Retina (tissue), 1 donor: ENCODE measurements at places on chromosomes 12 and 14.

DNA sequence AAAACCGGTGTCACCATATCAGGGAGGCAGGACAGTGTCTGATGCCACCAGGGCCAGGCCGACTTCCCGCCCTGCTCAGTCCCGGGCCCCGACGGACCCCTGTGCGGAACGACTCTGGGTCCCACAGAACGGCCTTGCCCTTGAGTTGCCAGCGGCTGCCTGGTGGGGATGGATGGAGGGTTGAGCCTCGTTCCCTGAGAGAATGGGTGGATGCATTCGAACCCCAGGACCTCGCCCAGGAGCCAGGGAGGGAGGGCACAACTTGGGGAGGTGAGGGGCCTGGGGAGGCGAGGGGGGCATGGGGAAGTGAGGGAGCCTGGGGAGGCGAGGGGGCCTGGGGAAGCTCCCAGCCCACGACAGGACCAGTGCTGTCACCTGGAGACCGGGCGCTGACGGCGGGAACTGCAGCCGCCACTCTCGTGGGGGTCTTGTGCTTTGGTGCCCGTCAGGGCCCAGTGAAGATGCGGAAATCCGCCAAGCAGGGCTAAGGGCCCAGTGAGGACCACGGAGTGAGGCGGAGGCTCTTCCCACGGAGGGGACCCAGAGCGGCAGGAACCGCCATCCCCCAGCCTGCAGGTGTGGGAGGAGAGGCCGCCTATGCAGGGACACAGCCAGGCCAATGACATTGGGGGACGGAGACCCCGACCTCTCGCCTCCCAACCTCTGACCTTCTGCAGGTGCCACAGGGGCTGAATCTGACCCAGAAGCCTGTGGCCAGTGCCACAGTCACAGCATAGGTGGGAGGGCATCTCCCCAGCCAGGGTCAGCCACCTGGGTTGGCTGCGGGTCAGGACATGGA is 74.4 kb upstream of the GALNT9 start:
- DNase-seq, result no peak

- no peak for DNase-seq
Observed at GRCh38 chr14:34035177-34035933, 84.5 kb upstream of the EGLN3 start.

DNA sequence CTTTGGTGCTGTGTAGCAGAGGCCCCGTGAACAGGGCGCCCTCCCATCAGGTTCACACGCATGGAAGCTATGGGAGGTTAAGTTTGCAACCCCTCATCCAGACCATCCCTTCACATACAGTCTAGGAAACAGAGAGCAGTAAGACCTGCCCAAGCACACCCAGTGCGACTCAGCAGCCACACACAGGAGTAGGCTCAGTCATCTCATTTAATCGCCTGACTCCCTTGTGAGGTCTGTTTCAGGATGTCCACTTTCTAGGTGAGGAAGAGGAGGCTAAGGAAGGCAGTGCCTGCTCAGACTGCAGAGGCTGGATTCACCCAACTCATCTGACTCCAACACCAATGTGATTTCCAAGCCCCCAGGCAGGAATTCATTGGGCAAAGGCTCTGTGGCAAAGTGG is 11.9 kb downstream of the BDKRB1 start:
- no peak for DNase-seq

- DNase-seq, result no peak
Observed at GRCh38 chr14:105547741-105548169, 21.4 kb downstream of the TMEM121 start.

DNA sequence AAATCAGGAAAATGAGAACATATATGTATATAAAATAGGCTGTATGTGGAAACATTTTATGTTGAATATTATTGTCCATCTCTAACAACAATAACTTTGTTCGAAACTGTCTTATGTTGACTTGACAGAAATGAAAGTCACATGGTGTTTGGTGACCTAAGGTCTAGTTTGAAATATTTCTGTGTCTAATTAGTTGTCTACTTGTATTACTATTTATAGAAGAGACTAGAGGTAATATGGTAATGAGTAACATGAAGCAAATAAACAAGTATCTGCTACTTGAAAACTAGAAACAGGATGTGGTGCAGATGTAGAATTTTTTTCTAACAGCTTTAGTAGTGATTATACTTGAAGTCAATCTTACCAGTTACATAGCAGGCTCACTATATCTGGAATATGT is 3.9 kb downstream of the GPHN start:
- no peak for DNase-seq

- DNase-seq, result no peak
Observed at GRCh38 chr12:27246774-27247173, 2.7 kb downstream of the STK38L start.

DNA sequence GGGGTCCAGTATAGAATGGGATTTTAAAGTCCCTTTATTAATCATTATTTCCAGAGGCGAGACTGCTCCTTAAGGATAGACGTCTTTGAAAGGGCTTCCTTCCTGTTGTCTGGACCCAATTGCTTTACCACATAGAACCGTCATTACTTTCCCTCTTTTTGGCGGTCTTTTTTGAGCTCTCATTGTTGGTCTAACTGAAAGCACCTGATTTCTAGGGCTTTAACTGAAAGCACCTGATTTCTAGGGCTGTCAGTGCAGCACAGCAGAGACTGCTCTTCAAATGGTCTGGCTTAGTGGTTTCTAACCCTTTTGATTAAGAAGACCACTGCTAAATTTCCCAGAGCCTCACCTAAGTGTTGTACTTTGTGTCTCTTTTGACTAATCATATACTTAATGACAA is 95.8 kb downstream of the PRKCH start:
- DNase-seq, result no peak

GRCh38 chr14:95409477-95410272 is 90.0 kb upstream of the CLMN start:
- DNase-seq, result peak; percentile 31

DNA sequence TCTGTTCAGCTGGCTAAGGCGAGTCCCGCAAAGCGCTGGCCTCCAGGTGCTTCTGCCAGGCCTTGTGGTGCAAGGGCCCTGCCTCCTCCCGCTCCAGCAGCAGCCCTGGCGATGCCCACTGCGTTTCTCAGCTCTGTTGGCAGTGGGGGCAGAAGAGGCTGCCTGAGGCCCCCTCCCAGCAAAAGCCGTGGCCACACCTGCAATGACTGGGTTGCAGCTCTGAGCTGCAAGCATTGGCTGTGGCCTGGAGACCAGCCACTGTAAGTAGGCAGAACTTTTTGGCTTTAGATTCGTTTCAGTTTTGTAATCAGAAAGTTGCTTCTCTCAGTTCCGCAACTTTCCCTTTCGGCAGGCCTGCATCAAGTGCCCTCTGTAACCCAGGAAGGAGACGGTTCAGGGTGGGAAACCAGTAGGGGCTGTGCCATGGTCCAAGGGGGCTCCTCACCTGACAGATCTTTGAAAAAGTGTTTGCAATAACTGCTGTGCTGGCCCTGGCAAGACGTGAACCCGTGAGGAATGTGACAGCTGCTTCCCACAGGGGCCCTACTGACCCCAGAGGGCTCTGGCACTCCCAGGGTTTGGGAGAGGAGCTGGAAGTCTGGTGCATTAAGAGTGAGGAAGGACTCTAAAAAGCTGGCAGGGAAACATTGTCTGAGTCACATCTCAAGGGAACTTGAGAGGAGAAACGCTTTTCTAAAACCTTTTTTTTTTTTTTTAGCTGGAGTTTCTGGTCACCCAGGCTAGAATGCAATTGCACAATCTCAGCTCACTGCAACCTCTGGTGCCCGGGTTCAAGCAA is 54.5 kb upstream of the MAX start:
- DNase-seq, result no peak

- no peak for DNase-seq
Observed at GRCh38 chr12:105742567-105742874, 396.2 kb downstream of the NUAK1 start.

- peak; percentile 79 for DNase-seq
Observed at GRCh38 chr12:114671443-114672411, 12.2 kb downstream of the TBX3 start.

DNA sequence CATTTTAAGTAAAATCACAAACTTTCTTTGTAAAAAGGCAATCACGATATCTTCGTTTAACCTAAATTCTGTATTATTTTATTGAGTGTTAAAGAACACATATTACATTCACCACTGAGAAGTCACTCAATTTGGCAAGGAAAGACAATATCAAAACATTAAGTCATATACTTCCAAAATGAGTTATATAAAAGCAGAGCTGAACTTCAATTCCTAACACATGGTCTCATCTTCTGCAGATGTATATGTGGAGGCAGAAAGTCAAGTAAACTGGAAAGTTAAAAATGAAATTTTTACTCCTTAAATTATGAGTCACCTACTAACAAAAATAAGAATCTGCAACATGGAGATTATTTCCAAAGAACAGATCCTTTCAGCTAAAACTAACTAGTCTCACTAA is 28.7 kb downstream of the BMAL2 start:
- no peak for DNase-seq

- DNase-seq, result no peak
Observed at GRCh38 chr14:100566119-100566518, 21.1 kb downstream of the BEGAIN start.

- no peak for DNase-seq
Observed at GRCh38 chr14:105005329-105005928, 15.5 kb downstream of the CDCA4 start.

DNA sequence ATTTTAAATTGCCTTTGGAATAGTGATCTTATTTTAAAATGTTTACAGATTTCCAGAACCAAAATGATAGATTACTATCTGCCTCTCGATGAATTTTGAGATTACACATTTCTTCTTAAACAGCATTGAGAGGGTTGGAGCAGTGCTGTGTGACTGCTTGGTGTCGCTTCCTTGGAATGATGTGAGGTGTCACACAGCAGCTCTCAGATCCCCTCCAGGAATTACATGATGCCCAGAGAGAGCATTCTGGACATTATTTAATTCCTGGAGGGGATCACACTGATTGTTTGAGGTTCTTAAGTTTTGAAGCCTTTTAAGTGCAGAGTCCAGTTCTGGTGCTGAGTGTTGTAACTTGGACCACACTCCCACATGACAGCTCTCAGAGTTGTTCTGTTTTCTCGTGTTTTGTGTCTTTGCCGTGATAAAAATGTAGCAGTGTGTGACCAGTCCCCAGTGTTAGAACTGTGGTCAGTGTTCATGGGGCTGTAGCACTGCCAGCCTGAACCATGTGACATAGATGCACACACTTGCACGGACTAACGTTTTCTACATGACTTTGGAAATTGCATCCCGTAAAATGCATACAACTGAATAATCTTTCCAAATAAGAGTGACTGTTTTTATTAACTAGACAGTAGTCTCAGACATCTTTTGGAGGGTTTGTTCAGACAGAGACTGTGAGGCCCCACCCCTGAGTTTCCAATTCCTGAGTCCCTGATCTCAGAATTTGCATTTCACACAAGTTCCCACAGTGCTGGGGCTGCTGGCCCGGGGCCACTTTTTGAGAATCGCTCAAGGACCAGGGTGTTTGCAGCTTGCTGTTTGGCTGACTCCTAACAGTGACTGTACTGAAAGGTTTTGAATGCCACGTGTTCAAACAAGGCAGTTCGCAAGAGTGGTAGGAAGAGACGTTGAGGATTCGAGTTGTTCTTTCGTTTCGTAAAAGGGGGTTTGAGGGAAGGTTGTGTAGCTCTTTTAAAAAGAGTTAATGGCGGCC is 26.0 kb downstream of the XRCC3 start:
- DNase-seq, result no peak

GRCh38 chr14:74255281-74255680 is 16.0 kb downstream of the VSX2 start:
- no peak for DNase-seq

DNA sequence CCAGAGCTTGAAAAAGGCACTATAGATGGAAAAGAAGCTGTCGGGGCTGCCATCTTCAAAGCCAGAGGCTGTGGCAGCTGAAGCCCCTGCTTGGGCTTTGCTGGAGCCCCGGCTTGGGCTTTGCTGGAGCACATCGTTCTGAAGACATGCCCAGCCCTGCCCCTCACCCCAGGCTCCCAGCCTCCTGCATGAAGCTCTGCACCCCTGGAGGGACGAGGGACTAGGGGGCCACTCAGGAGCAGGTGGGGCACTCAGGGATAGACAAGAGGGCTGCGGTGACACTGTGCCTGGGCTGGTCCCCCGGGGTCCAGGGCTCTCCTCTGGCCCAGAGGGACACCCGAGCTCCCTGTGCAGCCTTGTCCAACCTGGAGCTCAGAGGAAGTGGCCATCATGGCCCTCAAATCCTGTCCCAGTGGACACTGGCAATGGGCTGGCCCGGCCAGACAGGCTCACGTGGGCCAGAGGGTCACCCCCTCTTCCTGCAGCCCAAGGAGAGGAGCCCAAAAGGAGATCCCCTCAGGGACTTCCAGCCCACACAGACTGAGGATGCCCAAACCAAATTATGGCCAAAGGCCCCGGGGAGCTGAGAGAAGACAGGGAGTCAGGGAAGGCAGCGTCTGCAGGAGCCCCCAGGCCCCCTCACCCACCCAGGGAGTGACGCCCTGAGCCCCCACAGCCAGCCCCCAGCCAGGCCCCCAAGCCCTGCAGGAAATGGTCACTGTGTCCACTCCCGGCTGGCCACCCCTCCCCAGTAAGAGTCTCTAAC is 23.1 kb upstream of the C14orf180 start:
- DNase-seq, result peak; percentile 24

DNA sequence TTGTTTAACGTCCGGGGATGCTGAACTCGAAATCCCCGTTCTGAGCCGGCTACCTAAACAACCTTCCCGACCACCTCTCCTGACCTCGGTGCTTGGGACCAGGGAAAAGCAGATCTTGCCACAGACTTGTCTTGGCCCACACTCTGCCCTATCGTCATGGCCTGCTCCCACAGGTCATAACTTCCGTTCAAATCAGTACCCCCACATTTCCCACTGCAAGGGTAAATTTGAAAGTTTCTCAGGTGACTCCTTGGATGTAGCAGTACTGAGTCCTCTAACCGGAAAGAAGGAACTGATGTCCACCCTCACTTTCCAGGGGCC is 612 bp upstream of the RBM23 start:
- no peak for DNase-seq

GRCh38 chr12:112188130-112188830 is 62.9 kb downstream of the TRAFD1 start:
- no peak for DNase-seq

GRCh38 chr12:124548854-124549378 is 18.5 kb downstream of the NCOR2 start:
- peak; percentile 56 for DNase-seq

GRCh38 chr14:54010981-54011380 is 54.4 kb upstream of the BMP4 start:
- no peak for DNase-seq

GRCh38 chr12:108253540-108253939 is 85.6 kb downstream of the CMKLR1 start:
- peak; percentile 41 for DNase-seq

DNA sequence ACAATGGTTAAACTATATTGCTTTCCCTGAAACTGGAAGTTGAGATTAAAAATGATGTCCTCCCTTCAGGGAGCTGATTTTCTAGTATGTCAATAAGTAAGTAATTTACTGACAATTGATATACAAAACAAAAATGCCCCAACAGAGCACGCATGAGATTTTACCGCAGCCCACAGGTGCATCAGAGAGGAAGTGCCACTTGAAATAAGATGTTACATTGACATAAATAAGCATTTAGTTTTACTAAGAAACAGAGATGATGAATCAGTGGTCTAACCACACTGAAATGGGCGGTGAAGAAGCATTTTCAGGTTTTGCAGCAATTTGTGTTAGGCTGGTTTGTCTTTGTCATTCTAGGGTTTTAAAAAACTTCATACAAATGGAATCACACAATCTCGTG is 8.8 kb upstream of the CLECL1 start:
- DNase-seq, result no peak
